ENCODE measurements at places on chromosomes 1 and 21.

DNA sequence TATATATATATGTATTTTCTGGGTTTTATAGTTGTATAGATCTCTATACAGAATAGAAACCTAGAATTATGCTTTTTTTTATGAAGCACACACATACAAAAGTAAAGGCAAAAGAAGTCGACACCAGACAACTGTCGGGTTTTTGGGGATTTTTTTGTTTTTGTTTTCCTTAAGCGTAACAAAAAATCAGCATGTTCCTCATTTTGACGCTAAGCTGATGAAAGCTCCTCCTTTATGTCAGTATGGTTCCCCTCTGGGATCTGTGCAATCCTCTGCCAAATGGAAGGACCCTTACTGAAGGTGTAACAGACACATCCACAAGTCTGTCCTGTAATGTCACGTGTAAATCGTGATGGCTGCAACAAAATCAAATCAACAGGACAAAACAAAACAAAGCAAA, 226.2 kb downstream of the RHOU start:
- no peak for DNase-seq

DNA sequence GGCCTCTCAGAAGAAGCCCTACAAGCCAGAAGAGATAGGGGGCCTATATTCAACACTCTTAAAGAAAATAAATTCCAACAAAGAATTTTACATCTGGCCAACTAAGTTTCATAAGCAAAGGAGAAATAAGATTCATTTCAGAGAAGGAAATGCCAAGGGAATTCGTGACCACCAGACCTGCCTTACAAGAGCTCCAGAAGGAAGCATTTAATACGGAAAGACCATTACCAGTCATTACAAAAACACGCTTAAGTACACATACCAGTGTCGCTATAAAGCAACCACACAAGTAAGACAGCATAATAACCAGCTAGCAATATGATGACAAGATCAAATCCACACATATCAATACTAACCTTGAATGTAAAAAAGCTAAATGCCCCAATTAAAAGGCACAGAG, 704.9 kb upstream of the CHRM3 start:
- peak; percentile 66 for DNase-seq

DNA sequence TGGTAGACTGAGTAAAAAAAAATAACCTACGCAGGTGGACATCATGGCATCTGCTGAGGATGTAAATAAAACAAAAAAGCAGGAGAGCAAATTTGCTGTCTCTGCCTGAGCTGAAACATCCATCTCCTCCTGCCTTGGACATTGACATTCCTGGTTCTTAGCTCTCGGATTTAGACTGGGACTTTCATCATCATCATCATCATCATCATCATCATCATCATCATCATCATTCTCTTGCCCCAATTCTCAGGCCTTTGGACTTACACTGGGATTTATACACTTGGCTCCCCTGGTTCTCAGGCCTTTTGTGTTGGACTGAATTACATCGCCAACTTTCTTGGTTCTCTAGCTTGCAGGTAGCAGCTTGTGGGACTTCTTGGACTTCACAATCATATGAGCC, 308.4 kb upstream of the BEND5 start:
- DNase-seq = no peak

DNA sequence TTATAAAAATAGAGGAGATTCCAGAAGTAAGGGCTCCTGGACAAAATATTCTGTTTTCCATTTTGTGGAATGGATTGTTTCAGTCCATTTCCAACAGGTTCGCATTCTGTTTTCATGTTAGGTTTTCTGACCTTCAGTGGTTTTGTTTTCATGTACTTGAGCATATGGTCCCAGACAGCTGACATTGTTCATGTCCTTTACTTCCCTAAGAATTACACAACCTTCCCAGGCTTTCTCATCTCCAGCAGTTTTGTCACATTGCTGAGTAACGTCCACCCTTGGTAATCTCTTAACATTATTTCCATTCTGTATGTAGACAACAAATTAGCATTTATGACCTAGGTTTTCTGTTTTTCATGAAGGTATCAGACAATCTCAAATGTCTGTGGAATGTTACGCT, 21.0 kb upstream of the ERRFI1 start:
- peak; percentile 33 for DNase-seq

GRCh38 chr1:5464366-5464765, 527.9 kb downstream of the NPHP4 start:
- no peak for DNase-seq
